Heart left ventricle (tissue), 16 donors: ENCODE measurements at places on chromosomes 5 and 9. TPM values are rescaled to one million over a fixed set of nuclear protein-coding genes. Genes with fewer than 3 reads are reported as not detected.
A peak's percentile ranks its signal among the peaks of the same experiment; 100 is the strongest.

- H3K27me3 ChIP-seq = no peaks in the 10 kb centered on the region
- H3K36me3 ChIP-seq = no peaks in the 10 kb centered on the region
- no peak overlapping the region for H3K4me3 ChIP-seq
Observed at GRCh38 chr5:151454166-151454565, 6.8 kb downstream of the SLC36A1 start.

- no peak overlapping the region for H3K4me3 ChIP-seq
- DNase-seq = no peak
- no peak overlapping the region for H3K27ac ChIP-seq
- no peaks in the 10 kb centered on the region for H3K4me1 ChIP-seq
Observed at GRCh38 chr5:37571985-37572384, 192.9 kb downstream of the WDR70 start.

DNA sequence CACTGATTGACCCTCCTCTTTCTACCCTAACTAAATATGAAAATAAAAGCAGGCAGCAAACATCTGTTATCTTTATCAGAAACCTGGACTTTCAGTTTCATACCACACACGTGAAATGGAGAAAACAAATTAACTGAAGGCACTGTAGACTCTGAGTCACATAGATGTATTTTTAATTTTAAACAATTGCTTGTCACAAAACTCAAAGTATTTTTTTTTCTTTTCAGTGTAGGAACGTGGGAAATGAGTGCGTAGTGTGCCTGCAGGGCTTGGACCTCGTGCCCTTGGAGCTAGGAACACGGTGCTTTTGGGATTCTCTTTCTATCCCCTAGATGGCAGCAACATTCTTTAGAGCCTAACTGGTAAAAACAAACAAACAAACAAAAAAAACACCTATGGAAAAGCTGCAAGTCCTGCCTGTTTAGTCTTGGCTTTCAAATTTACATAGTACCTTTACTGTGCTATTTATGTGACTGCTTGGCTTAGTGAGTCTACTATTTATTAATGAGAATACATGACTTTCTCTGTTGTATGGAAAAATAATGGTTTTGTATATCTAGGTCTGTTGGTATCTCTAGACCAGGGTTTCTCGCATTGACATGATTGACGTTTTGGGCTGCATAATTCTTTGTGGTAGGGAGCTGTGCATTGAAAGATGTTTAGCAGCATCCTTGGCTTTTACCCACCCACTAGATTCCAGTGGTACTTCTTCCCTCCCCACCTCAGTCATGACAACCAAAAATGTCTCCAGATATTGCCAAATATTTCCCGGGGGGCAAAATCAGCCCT, 16.8 kb upstream of the ACTBL2 start:
- H3K27ac ChIP-seq = no peak overlapping the region
- H3K27me3 ChIP-seq = no peaks in the 10 kb centered on the region
- peak; percentile 31 for DNase-seq
- H3K36me3 ChIP-seq = no peaks in the 10 kb centered on the region
- H3K4me1 ChIP-seq = peaks cover 31% of the 10 kb centered on the region
- H3K4me3 ChIP-seq = peak overlapping the region; percentile 42

DNA sequence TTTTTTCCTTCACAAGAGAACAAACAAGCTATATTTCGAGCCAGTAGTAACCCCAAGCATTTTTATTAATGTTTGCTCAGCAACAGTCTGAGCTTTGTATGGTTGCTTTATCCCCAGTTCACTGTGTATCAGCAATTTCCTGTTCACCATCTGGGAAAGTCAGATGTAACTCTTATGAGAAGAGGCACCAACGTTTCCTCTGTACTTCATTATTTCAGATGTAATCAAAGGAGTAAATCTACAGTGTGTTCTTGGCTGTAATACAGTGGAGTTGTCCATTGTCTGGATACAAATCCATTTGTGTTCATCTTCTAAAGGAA, 340.2 kb downstream of the ARRDC3 start:
- H3K27me3 ChIP-seq = no peaks in the 10 kb centered on the region
- no peak for DNase-seq
- no peaks in the 10 kb centered on the region for H3K36me3 ChIP-seq
- no peaks in the 10 kb centered on the region for H3K4me1 ChIP-seq
- H3K4me3 ChIP-seq = no peak overlapping the region

- no peaks in the 10 kb centered on the region for H3K4me1 ChIP-seq
- peak; percentile 29 for DNase-seq
- no peaks in the 10 kb centered on the region for H3K36me3 ChIP-seq
Observed at GRCh38 chr5:115375893-115376292, 79.4 kb upstream of the CCDC112 start.

- H3K4me3 ChIP-seq = no peak overlapping the region
- DNase-seq = peak; percentile 66
- peak overlapping the region; percentile 26 for H3K27ac ChIP-seq
- H3K4me1 ChIP-seq = peaks cover 13% of the 10 kb centered on the region
- peaks cover 72% of the 10 kb centered on the region for H3K36me3 ChIP-seq
Observed at GRCh38 chr9:35736201-35736633, 3.8 kb downstream of the CREB3 start.

DNA sequence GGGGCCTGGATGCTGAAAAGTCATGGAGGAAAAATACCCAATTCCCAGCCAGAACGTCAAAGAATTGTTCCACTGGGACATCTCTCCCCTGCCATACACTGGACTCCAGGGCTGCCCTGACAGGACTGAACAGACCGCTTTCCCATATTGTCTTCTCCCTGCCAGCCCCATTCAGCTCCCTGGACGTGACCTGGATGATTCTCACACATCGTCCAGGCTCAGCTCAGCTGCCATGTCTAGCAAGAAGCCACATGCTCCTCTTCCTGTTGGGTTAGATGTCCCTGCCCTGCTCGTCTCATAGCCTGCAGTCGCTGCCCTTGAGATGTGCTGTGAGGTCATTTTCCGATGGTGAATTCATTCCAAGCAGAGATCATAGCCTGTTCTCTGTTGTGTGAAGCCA, 37.4 kb downstream of the FOXI1 start:
- no peak for DNase-seq
- no peak overlapping the region for H3K4me3 ChIP-seq
- H3K36me3 ChIP-seq = no peaks in the 10 kb centered on the region
- no peaks in the 10 kb centered on the region for H3K4me1 ChIP-seq
- no peaks in the 10 kb centered on the region for H3K27me3 ChIP-seq

DNA sequence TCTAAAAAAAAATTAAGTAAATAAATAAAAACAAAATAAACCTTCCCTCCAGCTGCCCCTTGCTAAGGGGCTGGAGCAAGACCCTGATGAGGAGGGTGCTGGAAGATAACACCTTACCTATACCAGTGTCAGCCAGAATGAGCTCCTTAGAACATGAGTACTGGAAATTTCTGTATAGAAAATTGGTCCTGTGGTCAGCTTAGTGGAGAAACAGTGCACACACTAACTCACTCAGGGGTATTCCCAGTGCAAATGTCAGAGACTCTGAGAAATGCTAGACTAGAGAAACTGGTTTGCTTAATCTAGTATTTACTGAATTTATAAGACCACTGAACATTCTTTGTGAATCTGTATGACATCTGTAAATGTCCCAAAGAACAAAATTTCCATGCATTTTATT, 62.1 kb upstream of the CTXN3 start:
- H3K36me3 ChIP-seq = no peaks in the 10 kb centered on the region
- H3K4me1 ChIP-seq = no peaks in the 10 kb centered on the region
- H3K27ac ChIP-seq = no peak overlapping the region
- no peaks in the 10 kb centered on the region for H3K27me3 ChIP-seq
- DNase-seq = no peak

DNA sequence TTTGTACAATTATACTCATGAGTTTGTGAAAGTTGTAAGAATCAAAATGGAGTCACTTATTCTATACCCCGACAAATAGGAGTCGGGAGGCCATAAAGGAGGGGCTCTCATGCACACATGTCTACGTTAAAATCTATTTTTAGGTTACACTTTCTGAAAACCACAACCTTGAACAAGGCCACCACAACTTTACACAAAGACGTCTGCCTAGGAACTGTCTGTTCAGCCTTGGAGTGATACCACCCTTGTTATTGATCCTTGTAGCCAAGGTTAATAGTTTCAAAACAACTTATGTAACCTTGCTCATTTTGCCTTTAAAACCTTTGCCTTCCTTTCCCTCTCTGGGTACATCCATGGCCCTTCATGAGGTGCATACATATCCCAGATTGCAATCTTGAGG, 4.1 kb upstream of the NDFIP1 start:
- H3K27ac ChIP-seq = no peak overlapping the region
- peaks cover 7% of the 10 kb centered on the region for H3K4me1 ChIP-seq
- no peaks in the 10 kb centered on the region for H3K36me3 ChIP-seq
- H3K27me3 ChIP-seq = no peaks in the 10 kb centered on the region

GRCh38 chr5:126402621-126403555, 20.3 kb upstream of the GRAMD2B start:
- no peaks in the 10 kb centered on the region for H3K27me3 ChIP-seq
- no peaks in the 10 kb centered on the region for H3K4me1 ChIP-seq
- no peak overlapping the region for H3K4me3 ChIP-seq
- no peak for DNase-seq
- no peak overlapping the region for H3K27ac ChIP-seq
- no peaks in the 10 kb centered on the region for H3K36me3 ChIP-seq

- no peaks in the 10 kb centered on the region for H3K27me3 ChIP-seq
- H3K4me3 ChIP-seq = peak overlapping the region; percentile 29
- peak overlapping the region; percentile 75 for H3K27ac ChIP-seq
Observed at GRCh38 chr9:2158111-2158610, 143.0 kb downstream of the SMARCA2 start.

DNA sequence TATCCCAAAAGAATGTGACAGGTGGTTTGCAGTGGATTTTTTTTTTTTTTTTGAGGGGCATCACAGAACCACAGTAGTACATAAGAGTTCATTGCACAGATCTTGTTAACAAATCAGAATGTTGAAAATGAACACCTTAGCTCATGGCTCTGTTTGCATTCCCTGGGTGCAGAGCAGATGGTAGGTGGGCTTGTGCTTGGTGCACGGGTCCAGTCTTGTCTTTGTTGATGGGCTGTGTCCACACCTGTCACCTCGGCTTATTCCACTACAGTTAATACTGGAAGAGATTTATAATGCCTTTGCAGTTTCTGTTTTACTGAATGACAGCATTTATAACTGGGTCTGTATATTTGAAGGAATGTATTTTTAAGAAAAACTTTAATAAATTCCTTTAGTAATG, 146.6 kb downstream of the KDM4C start:
- H3K4me1 ChIP-seq = peaks cover 3% of the 10 kb centered on the region
- no peaks in the 10 kb centered on the region for H3K27me3 ChIP-seq
- DNase-seq = no peak
- H3K27ac ChIP-seq = no peak overlapping the region

- no peaks in the 10 kb centered on the region for H3K36me3 ChIP-seq
- no peak overlapping the region for H3K4me3 ChIP-seq
- H3K27ac ChIP-seq = no peak overlapping the region
Observed at GRCh38 chr5:126129431-126129830, 293.8 kb upstream of the GRAMD2B start.

DNA sequence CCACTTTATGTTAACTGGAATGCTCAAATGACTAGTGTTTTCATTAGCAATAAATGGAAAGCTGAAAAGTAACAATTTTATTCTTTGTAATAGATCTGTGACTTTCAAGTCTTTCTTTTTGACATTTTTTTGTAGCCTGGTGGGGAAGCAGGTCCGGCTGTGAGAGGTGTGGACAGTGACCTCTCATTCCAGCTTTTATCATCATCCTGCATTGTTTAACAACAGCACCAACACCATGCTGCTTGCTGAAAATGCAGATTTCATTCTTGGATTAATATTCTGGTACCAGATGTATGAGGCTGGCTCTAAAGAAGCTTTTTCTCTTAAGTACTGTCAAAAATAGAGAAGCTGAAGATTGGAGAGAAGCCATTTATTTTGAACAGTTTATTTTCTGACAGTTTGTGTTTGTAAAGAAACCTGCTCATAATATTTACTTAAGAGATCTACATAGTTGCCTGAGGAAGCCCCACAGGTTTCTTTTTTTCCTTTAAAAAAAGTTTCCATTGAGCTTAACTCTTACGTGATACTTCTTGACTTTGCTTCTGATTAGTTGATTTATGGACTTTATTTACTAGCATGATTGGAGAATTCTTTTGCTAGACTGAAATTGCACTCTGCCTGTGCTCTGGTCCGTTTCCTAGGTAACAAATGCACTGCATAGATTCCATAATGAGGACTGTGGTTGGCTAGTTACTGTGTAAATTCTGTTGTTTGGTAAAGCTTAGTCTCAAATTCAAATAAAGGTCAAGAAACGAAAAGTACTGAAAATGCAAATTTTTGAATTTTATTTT, 3.4 kb downstream of the KIAA1958 start:
- no peak overlapping the region for H3K4me3 ChIP-seq
- H3K27ac ChIP-seq = no peak overlapping the region
- no peaks in the 10 kb centered on the region for H3K27me3 ChIP-seq
- peaks cover 26% of the 10 kb centered on the region for H3K4me1 ChIP-seq
- no peak for DNase-seq
- no peaks in the 10 kb centered on the region for H3K36me3 ChIP-seq

GRCh38 chr9:110559869-110560268, 19.7 kb downstream of the SVEP1 start:
- no peak overlapping the region for H3K4me3 ChIP-seq
- H3K36me3 ChIP-seq = no peaks in the 10 kb centered on the region
- H3K27me3 ChIP-seq = no peaks in the 10 kb centered on the region
- H3K27ac ChIP-seq = no peak overlapping the region

DNA sequence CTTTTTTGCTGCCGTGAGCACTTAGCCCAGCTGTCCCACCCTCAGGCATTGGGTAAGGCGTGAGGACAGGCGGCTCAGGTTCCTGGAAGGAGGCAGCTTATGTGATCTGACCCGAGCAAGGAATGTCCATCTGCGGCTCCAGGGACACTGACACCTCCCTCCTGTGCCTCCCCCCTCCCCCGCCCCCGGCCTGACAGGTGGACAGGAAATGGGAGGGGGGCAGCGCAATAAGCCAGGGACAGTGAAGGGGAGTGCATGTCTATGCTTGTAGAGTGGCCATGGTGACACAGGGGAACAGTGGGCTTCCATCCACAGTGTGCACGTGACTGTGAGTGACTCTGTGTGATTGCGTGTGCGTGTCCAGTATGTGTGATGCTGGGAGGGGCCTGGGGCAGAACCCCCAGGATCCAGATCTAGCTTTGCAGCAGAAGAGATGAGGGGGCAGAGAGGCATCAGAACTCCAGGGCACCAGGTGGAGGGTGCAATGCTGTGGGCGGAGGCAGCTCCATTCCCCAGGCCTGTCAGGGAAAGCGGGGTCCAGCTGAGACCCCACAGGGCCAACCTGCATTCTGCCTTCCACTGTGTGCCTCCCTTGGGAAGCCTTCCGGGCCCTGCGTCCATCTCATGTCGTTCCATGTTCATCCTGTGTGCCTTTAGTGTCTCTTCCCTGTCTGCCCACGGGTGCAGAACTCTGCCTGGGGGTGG, 30.5 kb downstream of the CNTFR start:
- H3K27ac ChIP-seq = no peak overlapping the region
- no peaks in the 10 kb centered on the region for H3K36me3 ChIP-seq
- peaks cover 25% of the 10 kb centered on the region for H3K4me1 ChIP-seq
- H3K4me3 ChIP-seq = no peak overlapping the region

Gene CLIC3
- total RNA-seq = 1.5 TPM

Gene IRGM
- not detected for total RNA-seq

Gene SPOCK1
- total RNA-seq = 19.9 TPM

Gene CXCL14
- total RNA-seq = 2.0 TPM

Gene PTGER4
- total RNA-seq = 8.1 TPM
